ENCODE measurements at places on chromosomes 16 and 17. TPM values are rescaled to one million over a fixed set of nuclear protein-coding genes. Genes with fewer than 3 reads are reported as not detected.
A peak's percentile ranks its signal among the peaks of the same experiment; 100 is the strongest.

GRCh38 chr17:70420861-70421445 lies 251.6 kb downstream of the KCNJ2 start:
- ATAC-seq = no peak

IFT20 gene
- 34.1 TPM for total RNA-seq

PLLP gene
- 8.4 TPM for total RNA-seq

GRCh38 chr17:79950306-79950705 lies 85.4 kb downstream of the TBC1D16 start:
- no peak for ATAC-seq

DNA sequence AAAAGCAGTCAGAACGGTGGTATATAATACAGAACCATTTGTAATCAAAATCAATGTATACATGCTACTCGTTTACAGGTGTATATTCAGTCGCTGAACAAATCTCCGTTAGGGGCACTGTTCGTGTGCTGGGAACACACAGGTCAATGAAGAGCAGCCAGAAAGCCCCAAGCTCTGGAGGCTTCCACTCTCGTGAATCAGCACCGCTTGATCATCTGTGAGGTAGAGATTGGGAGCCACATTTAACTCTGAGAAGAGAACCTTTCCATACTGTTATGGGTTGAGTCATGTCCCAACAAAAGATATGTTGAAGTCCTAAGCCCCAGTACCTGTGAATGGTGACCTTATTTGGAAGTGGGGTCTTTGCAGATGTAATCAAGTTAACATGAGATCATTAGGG lies 5.4 kb upstream of the CYTH1 start:
- no peak for ATAC-seq

ITGB4 gene
- total RNA-seq = 66.3 TPM

DNA sequence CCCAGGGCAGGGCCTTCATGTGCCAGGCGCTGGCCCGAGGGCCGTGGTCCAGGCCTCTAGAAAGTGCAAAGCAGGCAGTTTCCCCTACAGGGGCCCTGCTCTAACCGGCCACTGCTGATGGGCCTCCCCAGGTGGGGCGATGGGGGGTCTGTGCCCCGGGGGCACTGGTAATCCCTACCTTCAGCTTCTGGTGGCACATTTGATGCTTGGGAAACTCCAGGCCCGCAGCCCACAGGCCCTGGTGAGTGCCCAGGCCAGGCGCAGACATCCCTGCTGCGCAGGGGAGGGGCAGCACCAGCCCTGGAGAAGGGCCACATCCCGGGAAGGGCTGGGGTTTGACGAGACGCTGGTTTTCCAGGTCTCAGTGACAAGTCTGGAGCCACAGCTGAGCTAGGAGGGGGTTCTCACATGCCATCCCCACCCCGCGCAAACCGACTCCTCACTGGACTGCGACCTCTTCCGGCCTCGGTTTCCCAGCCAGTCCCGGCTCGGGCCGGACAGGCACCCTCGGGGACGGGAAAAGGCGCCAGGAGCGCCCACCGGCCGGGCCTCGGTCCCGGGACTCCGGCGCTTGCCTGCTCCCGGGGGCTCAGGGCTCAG lies 1.6 kb downstream of the DOC2B start:
- no peak for ATAC-seq

DNA sequence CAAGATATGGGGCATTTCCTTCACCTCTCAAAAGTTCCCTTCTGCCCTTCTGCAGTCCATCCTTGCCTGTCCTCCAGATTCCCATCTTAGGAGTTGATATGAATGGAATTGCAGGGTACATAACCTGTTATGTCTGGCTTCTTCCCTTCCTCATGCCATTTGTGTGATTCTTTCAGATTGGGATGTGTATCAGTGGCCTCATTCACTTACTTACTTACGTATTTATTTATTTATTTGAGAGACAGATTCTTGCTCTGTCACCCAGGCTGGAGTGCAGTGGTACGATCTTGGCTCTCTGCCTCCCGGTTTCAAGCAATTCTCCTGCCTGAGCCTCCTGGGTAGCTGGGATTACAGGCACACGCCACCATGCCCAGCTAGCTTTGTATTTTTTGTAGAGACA lies 6.2 kb upstream of the TMEM94 start:
- ATAC-seq = no peak

DNA sequence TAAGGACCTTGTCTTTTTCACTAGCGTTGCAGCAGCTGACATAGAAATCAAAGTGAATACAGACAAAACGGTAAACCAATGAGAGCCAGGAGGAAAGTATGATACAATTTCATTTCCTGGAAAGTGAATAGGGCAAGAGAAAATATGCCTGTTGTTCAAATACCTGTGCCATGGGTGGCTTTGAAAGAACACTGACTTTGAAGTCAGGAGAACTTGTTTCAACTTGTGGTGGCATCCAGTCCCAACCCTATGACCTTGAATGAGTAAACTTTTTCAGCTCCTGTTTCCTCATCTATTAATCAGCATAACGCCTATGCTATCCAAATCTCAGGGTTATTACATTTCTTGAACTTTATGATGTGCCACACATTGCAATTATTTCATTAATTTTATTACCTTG lies 173.7 kb upstream of the HS3ST3A1 start:
- no peak for ATAC-seq

- ATAC-seq = no peak
Observed at GRCh38 chr17:81902653-81903414, 796 bp downstream of the NPB start.

RSKR gene
- total RNA-seq = 3.4 TPM

DNA sequence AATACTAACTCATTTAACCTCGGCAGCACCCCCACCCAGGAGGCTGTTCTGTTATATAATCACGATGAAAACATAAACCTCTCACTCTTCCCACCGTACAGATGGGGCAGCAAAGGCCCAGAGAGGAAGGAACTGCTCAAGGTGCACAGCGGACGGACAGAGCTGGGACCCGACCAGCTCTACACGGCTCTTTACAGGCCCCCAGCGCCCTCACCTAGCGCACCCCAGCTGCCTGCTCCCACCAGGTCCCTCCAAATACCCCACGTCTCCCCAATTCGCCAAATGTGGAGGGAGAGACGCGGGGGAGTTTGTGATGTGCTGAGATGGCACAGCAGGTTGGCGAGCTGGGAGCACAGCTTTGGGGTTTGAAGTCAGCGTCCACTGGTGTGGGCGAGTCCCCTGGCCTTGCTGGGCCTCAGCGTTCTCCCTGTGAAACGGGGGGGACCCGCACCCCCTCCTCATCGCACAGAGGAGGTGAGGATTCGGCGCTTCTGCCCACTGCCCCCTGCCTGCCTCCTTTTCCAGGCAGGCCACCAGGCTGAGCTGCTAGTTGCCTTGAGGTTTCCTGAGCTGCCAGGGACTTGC lies 54.1 kb downstream of the CBFA2T3 start:
- no peak for ATAC-seq

- no peak for ATAC-seq
Observed at GRCh38 chr16:50967827-50968612, 183.1 kb downstream of the SALL1 start.

PGAP3 gene
- 12.1 TPM for total RNA-seq

- ATAC-seq = peak; percentile 95
Observed at GRCh38 chr16:67415872-67416793, at the start of gene ZDHHC1. ZDHHC1 (minus strand) TSS chr16:67416477; CDS start chr16:67407775, 8,702 bp downstream.

CD300LF gene
- total RNA-seq = not detected

HDAC5 gene
- 78.1 TPM for total RNA-seq

- no peak for ATAC-seq
Observed at GRCh38 chr16:50763211-50763610, 21.3 kb downstream of the CYLD start.

MYL11 gene
- not detected for total RNA-seq

CLEC3A gene
- total RNA-seq = 0.27 TPM
